ENCODE measurements at places on chromosomes 2 and 18.

DNA sequence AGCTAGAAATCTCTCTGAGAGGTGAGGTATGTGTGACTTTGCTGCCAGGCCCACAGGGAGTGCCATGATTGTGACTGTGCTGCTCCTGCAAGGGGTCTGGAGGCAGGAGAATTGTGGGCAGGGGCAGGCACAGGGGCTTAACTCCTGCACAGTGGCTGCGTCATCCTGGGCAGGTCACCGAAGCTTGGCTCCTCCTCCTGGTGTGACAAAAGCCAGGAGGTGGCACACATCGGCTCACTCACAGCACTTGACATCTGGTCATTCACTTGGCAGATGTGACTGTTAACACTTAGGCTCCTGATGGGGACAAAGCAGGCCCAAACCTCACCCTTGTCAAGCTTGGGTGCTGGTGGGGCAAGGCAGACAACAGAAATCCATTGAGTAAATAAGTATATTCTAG, 36.4 kb upstream of the GLI2 start:
- no peak for DNase-seq

- DNase-seq: no peak
Measured at GRCh38 chr2:177172034-177172880, 40.3 kb upstream of the HNRNPA3 start.

DNA sequence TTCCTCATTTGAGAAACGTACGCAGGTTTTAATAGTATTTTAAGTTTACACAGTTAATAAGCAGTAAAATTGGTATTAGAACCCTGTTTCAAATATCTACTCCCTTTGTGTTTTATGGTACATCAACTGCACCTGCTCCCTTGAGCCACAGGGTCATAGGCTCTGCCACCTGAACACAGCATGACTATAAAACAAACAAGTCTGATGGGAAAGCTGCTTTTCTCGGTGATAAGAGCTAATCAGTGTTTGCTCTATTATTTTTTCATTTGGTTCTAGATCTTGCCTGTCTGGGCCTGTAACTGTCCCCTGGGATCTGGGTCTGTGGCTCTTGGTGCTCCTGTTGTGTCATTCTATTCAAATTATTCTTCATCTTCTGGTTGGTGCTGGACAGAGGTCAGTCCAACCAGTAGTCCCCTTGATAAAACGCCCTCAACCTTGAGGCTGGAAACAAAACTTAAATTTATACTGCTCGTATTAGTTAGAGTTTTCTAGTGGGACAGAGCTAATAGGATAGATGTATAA, 314.8 kb upstream of the LRP1B start:
- no peak for DNase-seq

GRCh38 chr18:46809145-46809544, 52.3 kb upstream of the ST8SIA5 start:
- no peak for DNase-seq

- DNase-seq: peak; percentile 50
Measured at GRCh38 chr18:70037431-70038061, 89.9 kb upstream of the CD226 start.

GRCh38 chr2:60549928-60550177, 3.6 kb downstream of the BCL11A start:
- no peak for DNase-seq
